ENCODE measurements at places on chromosomes 6 and 20.

GRCh38 chr6:26360451-26361416 lies 4.3 kb upstream of the BTN3A2 start:
- no peak for DNase-seq

GRCh38 chr6:160249671-160250070 lies 8.9 kb downstream of the SLC22A2 start:
- DNase-seq = no peak

DNA sequence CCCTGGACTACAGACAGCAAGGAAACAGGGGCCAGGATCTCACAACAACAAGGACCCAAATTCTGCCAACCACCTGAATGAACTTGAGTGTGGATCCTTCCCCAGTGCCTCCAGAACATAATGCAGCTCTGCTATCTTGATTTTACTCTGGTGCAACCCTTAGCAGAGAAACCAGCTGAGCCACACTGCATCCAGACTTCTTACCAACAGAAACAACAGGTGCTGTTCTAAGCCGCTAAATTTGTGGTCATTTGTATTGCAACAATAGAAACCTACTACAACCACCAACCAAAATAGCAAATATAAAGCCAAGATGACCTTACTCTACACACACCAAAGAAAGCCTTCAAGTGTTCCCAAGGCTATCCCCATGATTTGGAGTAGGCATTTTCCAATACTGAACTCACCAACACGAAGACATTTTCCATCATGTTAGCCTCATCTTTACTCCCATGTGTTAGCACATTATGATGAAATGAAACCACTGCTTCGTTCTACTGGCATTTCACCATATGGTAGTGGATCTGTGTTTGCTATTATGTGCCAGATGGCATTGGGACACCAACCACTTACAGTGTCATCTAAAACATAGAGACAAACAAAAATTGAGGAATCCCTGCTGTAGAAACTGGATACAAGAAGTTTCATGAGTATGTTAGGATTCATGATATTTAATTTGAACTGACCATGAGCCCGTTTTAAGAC lies 249.8 kb upstream of the ID4 start:
- peak; percentile 93 for DNase-seq

GRCh38 chr6:35128496-35128895 lies 12.6 kb downstream of the TCP11 start:
- no peak for DNase-seq

DNA sequence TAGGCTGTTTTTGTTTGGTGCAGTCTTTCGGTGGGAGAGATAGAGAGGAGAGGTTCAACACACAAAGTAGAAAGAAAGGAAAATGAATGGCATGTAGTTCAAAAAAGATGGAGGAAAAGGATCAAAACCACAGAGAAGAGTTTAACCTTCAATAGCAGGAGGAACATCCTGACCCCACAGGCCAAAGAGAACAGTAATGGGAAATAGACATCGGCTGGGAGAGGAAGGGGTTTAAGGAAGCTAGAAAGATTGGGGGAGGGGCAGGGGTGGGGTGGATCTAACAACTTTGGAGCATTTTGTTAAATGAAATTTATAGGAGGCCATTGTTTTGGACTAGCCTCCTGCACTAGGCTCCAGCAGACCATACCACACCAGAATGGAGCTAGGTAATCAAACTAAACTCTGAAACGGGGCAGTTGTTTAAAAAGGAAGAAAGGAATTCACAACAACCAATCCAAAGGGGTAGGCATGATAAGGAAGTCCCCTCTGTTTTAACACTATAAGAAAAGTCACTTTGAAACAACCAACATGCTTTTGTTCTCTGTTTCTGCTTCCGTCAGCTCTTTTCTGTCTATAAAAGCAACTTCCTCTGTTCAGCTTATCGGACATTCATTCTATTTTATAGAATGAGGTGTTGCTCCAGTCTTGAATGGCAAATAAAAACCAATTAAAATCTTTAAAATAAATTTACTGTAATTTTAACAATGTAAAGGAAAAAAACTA lies 82.6 kb downstream of the EPB41L2 start:
- DNase-seq = no peak

GRCh38 chr6:46325561-46326530 lies 155.1 kb upstream of the ENPP5 start:
- DNase-seq = no peak

DNA sequence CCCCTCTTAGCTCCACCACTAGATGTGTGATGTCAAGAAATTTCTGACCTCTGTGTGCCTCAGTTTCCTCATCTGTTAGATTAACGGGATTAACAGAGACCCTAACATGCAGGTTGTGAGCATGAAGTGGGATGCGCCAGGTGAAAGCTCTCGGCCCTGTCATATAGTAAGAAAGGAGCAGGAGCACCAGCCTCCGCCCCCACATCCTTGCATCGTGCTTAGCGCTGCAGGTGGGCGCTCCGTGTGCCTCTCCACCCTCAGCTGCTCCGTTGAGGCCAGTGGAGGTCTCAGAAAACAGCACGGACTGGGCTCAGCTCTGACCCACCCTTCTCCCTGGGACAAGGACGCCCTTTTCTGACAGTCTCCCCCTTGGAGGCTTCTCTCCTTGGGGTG lies 63.4 kb downstream of the TCP11 start:
- DNase-seq = no peak

GRCh38 chr6:148608199-148608951 lies 138.5 kb upstream of the UST start:
- DNase-seq = no peak

DNA sequence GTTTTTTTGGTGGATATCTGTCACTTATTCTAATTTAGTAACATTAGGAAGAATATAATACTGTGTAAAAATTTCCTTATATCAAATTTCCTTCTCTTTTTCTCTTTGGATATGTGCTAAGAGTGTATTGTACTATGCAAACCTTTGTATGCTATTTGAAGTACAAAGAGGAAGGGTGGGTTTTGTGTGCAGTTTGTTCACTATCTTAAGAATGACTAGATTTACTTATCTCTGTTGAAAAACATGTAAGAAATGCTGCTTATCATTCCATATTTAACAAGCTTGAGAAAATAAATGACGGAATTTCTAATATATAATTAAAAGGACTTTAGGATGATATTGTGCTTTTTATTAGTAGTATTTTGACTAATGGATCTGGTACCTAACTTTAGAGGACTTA lies 13.1 kb downstream of the CD2AP start:
- DNase-seq = no peak

DNA sequence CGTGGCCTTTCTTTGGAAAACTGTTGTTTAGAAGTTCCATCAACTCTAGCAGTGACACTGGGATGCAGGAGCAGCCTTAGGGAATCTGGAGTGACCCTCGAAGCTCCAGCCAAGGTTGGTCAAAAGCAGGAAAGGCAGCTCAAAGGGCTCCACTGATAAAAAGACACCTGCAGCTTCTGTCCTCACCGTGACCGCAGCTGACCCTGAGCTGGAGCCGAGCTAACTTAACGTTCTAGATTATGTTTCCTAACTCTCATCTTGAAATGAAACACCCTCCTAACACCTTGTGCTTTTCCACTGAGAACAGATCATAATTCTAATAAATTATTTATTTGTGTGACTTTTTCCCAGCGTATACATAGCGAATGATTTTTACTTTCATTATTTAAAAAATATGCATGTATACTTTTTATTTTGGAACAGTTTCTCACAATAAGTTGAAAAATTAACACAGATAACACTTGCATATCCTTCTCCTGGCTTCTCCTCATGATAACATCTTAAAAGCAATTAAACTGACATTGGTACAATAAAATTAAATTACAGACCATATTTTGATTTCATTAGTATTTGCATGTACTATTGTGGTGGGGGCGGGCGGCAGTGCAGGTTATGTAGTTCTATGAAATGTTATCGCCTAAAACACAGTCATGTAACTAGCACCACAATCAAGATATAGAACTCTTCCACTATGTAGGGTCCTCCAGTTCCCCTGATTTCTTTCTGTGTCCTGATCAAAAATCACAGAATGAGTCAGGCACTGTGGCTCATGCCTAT lies 116.1 kb downstream of the MOXD1 start:
- no peak for DNase-seq

DNA sequence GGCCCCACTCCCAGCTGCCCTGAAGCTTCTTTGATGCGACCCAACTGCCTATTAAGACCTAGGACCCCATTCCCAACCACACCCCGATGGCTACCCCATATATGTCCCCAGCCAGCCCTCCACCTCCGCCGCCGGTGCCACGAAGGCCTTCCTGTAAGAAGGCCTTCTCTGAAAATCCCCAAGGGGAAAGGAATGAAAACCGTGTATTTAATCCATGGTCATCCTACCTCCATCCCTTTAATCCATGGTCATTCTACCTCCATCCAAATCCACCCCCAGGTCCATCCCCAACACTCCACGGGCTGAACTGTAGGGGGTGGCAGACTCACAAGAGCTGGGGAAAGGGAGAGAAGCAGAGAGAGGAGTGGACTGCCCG lies 545 bp upstream of the VSX1 start:
- DNase-seq = no peak

DNA sequence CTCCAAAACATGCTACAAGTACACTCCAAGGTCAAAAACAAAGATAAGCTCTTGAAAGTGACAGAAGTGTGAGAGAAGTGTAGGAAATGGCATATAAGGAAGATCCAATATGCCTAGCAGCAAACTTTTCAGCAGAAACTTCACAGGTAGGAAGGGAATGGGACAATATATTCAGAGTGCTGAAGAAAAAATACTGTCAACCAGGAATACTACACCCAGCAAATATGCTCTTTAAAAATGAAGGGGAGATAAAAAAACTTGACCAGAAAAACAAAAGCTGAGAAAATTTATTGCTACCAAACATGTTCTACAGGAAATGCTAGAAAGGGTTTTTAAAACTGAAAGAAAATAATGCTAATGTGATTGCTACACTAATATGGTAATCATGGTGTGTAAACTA lies 46.2 kb downstream of the THBS2 start:
- DNase-seq = no peak

GRCh38 chr20:47682028-47682783 lies 103.1 kb downstream of the SULF2 start:
- DNase-seq = no peak

GRCh38 chr6:143969077-143969476 lies 39.0 kb downstream of the PLAGL1 start:
- DNase-seq = no peak

DNA sequence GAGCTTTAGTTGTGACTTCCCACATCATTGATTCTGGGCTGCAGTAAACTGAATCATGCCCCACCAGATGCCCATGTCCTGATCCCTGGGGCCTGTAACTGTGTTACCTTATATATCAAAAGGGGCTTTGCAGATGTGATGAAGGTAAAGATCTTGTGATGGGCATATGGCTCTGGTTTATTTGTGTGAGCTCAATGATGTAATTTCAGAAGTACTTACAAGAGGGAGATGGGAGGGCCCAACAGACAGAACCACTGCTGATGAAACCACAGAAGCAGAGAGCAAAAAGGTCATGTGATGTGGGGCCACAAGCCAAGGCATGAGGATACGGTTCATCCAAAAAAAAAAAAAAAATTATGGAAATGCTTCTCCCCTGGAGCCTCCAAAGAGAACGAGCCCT lies 118.7 kb downstream of the TOX2 start:
- no peak for DNase-seq

- no peak for DNase-seq
Observed at GRCh38 chr6:92708270-92708669, 711.1 kb downstream of the EPHA7 start.

DNA sequence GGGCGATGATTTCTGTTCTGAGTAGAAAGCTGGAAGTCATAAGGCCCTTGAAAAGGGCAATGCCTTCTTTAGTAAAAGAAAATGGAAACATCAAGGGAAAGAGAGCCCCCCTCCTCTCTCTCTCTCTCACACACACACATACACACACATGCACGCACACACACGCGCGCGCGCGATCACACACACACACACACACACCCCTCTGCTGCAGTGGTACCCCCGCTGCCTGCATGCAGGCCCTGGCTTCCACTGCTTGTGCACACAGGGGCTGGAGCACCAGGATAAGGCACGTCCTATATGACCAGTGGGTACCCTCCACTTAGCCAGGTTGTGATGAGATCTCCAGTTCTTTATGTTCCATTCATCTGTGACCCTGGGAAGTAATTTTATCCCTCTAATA lies 300.9 kb downstream of the SLC35F1 start:
- no peak for DNase-seq

- DNase-seq = no peak
Observed at GRCh38 chr20:7798176-7798575, 142.1 kb downstream of the HAO1 start.

GRCh38 chr6:147618927-147619326 lies 110.4 kb downstream of the SAMD5 start:
- DNase-seq = no peak

- no peak for DNase-seq
Observed at GRCh38 chr6:148370176-148370575, 27.5 kb downstream of the SASH1 start.

- no peak for DNase-seq
Observed at GRCh38 chr6:88983532-88983931, 20.1 kb upstream of the RNGTT start.

DNA sequence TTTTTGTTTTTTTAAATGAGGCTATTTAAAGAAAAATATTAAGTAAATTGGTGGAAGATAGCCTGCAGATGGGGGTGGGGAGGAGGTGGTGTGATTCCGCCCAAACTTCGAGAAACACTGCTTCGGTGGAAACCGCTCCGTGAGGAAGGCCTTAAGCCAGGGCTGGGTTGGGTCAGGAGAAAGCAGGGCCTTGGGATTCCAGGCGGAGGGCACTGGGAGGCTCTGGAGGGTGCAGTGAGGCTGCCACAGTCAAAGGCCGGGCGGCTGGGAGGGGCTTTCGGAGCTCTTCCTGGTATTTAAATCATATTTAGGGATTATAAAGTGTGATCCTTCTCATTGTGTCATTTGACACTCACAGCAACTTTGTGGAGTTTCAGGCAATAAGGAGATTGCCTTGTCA lies 22.2 kb upstream of the SCRT2 start:
- DNase-seq = no peak

- DNase-seq = no peak
Observed at GRCh38 chr6:51094271-51094670, 275.6 kb downstream of the TFAP2B start.

GRCh38 chr6:38909015-38909730 lies 139.4 kb upstream of the GLP1R start:
- DNase-seq = no peak

DNA sequence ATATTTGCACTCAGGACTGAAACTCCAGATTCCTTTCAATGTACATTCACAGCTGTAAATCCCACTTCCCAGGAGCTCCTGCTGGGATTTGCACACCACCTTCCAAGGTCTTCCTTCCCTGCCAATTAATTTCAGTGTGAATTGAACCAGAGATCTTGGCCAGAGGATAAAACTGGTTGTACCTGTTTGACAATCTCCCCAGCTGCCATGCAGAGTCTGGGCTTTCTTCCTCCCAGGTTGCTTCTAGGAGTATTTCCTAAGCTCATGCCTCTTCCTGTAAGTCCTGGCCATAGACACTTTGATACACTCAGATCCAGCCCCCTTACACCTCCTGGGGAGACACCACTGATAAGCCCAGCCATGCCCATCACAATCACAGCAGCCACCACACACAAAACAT lies 15.6 kb downstream of the MAFB start:
- DNase-seq = no peak

Measured in NCI-H1694 treated with DMSO at 0.1 percent for 48 hours (cell line).